ENCODE measurements at places on chromosomes 11 and 22.
A peak's percentile ranks its signal among the peaks of the same experiment; 100 is the strongest.

GRCh38 chr22:42366806-42367581 is 65.2 kb downstream of the NFAM1 start:
- no peak for DNase-seq

GRCh38 chr11:1517117-1518005 is 30.8 kb upstream of the MOB2 start:
- no peak for DNase-seq

- DNase-seq, result no peak
Measured at GRCh38 chr22:26616650-26617049, 1.2 kb downstream of the CRYBB1 start.

GRCh38 chr11:120375076-120375475 is 38.9 kb downstream of the ARHGEF12 start:
- no peak for DNase-seq

- DNase-seq, result no peak
Measured at GRCh38 chr22:27068121-27068520, 410.7 kb downstream of the MIAT start.

DNA sequence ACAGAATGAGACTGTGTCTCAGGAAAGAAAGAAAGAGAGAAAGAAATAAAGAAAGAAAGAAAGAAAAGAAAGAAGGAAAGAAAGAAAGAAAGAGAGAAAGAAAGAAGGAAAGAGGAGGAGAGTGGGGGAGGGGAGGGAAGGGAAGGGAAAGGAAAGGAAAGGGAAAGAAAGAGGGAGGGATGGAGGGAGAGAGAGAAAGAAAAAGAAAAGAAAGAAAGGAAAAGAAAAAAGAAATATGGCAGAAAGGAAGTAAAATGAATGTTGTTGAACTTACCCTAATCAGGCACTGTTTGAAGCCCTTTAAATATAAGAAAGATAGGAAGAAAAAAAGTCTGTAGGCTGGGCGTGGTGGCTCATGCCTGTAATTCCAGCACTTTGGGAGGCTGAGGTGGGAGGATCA is 276.1 kb downstream of the INSC start:
- DNase-seq, result no peak

GRCh38 chr11:92829121-92829520 is 140.3 kb upstream of the MTNR1B start:
- DNase-seq, result no peak

GRCh38 chr11:116334596-116334995 is 438.2 kb downstream of the BUD13 start:
- DNase-seq, result no peak

DNA sequence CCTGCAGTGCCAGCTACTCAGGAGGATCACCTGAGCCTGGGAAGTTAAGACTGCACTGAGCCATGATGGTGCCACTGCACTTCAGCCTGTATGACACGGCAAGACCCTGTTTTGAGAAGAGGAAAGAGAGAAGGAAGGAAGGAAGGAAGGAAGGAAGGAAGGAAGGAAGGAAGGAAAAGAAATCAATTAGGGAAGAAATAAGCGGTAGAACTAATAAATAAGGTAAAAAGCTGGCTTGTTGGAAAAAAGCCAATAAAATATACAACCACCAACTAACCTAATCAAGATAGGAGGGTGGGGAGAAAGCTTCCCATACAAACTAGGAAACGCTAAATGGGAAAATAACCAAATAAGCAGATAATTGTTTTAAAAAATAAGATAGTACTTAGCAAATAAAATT is 12.3 kb downstream of the A4GALT start:
- DNase-seq, result no peak

DNA sequence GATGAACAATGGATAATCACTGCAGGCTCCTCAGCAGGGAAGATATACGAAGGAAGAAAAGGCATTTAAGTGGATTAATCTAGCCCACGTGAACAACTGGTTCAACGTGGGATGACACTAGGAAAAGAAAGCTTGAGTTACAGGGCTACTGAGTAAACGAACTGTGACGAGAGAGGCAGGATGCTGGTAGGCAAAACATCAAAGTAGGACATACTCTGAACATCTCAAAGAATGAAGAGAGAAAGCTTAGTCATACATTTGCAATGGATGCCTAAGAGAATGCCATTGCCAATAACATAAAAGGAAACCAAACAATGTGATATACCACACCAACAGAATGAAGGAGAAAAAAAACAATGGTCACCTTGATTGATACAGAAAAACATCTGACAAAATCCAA is 12.9 kb downstream of the USP28 start:
- no peak for DNase-seq

GRCh38 chr11:14537134-14537599 is 17.0 kb upstream of the PSMA1 start:
- DNase-seq, result peak; percentile 28

DNA sequence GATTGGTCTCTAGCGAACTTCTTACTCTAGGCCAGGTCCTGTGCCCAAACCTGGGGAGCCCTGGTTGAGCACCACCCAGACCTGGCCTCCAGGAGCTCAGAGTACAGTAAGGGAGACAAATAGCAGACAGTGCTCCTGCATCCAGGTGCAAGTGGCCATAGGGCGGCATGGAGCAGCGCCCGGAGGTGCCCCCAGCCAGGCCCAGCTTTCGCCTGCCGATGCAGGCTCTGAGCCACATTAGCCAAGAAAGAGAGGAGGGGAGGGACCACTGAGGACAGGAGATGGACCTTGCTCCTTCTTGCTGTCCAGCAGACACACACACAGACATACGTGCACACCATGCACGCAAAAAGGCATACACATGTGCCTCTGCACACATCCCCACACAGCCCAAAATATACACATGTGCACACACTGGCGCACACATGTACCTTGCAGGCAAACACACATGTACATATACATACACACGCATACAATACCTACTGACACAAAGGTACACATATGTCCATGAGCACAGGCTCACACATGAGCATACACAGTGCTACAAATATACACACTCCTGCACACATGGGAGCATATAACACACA is 68.7 kb upstream of the FGF3 start:
- DNase-seq, result no peak

GRCh38 chr11:33808228-33808828 is 34.0 kb upstream of the FBXO3 start:
- peak; percentile 78 for DNase-seq

- no peak for DNase-seq
Measured at GRCh38 chr11:2132246-2132645, 6.9 kb downstream of the IGF2 start.

- no peak for DNase-seq
Measured at GRCh38 chr11:68954836-68955606, 25.8 kb downstream of the MRGPRD start.

GRCh38 chr11:86369668-86370067 is 5.0 kb upstream of the CCDC81 start:
- DNase-seq, result no peak

GRCh38 chr11:75337195-75337654 is 14.2 kb downstream of the ARRB1 start:
- no peak for DNase-seq

- DNase-seq, result no peak
Measured at GRCh38 chr22:33219648-33220384, 161.6 kb upstream of the SYN3 start.

GRCh38 chr11:43397251-43397650 is 38.5 kb downstream of the TTC17 start:
- no peak for DNase-seq

DNA sequence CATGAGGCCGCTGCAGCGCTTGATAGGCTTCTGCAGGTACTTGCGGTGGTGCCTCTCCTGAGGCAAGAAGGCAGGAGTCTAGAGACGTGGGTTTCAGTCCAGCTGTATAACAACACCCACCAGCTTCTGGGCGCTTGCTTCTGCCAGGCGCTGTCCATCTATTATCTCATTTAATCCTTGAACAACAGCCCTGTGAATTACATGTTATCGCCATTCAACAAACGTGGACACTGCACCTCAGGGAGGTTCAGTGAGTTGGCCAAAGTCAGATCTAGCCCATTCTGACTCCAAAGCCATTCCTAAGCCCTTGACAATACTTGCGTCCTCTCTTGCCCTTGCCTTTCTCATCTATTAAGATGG is 436 bp upstream of the FAM181B start:
- no peak for DNase-seq

GRCh38 chr11:111069066-111069465 is 176.5 kb upstream of the POU2AF2 start:
- no peak for DNase-seq

DNA sequence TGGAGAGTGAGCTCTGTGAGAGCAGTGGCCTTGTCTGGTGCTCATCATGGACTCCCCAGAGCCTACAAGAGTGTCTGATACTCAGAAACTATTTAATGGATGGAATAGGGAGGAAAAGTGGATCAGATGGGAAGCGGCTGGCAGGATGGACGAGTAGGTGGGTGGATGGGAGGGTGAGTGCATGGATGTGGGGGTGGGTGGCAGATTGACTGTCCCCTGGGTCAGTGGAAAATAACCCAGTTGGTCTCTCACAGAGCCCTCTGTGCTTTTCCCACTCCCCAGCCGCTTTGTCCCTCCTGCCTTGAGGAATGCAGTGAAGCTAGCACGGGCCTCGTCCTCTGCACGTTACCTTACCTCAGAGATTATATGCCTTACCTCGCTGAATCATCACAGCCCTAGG is 5.9 kb downstream of the SPI1 start:
- no peak for DNase-seq

- DNase-seq, result no peak
Measured at GRCh38 chr11:79018371-79018849, 422.4 kb downstream of the TENM4 start.

GRCh38 chr22:28711820-28712777 is 29.5 kb downstream of the CHEK2 start:
- no peak for DNase-seq

DNA sequence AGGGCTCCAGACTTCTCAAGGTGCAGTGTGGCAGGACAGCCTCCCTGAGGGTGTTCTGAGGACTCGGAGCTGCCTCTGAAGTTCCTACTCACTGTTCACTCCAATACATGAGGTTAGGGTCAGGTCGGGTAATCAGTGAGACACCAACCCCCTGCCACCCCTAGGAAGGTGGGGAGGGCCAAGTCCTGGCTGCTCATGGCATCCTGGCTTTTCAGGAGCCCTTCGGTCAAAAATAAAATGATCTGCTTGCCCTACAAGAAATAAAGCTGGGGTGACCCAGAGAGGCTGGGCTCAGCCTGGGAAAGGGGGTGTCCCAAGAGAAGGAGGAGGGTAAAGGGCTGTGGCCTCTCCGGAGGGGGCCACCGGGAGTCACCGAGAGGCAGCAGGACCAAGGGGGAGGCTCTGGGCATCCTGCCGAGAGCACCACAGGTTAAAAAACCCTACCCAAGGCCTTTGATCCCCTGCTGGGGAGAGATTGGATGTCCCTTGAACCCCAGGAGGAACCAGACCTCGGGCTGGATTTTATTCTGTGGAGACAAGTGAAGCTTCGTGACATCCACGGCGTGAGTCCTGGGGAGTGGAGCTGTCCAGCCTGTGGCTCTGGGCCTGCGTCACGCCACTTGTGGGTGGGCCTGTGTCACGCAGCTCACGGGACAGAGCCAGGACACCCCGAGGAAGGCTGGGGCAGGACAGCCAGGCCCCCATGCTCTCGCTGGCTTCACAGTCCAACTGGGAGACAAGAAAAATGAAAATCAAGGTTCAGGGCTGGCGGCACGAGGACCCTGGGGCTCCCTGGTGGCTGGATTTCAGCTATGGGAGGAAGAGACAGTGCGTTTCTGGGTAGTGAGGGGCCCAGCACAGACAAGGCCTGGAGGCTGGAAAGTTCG is 102.2 kb upstream of the FGF3 start:
- no peak for DNase-seq

GRCh38 chr11:128548649-128549255 is 38.6 kb downstream of the ETS1 start:
- DNase-seq, result peak; percentile 39

GRCh38 chr11:71310184-71310583 is 57.8 kb upstream of the SHANK2 start:
- DNase-seq, result no peak

- peak; percentile 90 for DNase-seq
Measured at GRCh38 chr11:118907051-118908042, 18.4 kb downstream of the BCL9L start.

GRCh38 chr11:81219661-81220060 is 1514.0 kb downstream of the FAM181B start:
- DNase-seq, result no peak

DNA sequence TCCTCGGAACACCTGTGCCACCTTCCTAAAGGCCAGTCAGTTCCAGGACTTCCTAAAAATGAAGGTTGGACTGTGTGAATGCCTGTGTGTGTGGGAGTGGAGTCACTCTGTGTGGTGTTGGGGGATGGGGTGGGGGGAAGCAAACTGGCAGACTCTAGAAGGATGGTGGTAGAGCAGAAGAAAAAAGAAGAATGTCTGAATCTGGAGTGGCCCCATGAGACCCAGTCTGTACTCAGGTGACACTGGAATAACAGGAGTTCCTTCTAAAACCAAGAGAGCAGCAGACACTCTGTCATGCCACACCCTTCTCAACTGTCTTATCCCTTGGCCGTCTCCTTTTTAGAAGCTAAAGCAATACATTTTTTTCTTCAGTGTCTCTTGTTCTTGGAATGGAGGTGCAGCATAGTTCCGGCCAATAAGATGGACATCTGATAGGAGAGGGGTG is 82.9 kb downstream of the MAML2 start:
- DNase-seq, result no peak

GRCh38 chr22:48459259-48459658 is 1368.4 kb downstream of the BRD1 start:
- DNase-seq, result no peak

DNA sequence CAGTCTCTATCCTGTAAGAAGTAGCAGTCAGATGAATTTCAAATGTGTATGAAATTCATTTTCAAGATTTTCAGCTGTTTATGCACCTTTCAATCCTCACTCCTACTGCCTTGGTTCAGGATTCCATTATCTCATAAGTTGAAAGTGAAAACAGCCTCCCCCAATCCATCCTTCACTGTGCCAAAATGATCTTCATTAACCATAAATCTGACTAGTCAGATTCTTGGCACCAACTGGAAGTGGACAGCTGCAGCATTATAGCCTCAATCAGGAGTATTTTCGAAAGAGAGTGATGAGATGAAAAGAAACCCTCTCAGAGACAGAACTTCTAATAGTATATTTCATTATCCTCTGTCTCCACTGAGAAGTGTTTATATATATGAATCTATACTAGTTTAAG is 365.3 kb upstream of the PDGFD start:
- DNase-seq, result no peak

GRCh38 chr22:44891293-44891747 is 118.5 kb downstream of the PHF21B start:
- no peak for DNase-seq

DNA sequence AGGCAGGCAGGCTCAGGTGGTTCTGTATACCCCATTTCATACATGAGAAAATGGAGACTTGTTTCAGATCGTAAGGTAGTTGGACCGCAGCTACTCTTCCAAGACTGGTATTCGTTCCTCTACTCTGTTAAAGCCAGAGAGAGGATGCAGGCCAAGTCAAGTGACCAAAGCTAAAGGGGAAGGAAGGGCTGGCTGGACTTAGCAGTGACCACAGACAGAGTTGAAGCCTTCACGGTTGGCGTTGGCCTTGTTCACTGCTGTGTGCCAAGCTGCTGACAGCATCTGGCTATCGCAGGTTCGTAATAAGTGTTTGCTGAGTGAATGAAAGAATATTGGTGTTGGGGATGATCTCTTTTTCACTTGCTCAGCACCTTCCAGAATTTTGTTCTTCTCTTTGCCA is 64.2 kb downstream of the PTPRJ start:
- DNase-seq, result no peak

- no peak for DNase-seq
Measured at GRCh38 chr11:22407921-22408320, 69.7 kb downstream of the SLC17A6 start.

Data from stimulated activated naive CD8-positive, alpha-beta T cell treated with anti-CD3 and anti-CD28 coated beads, Interleukin-15, amount 100 ng/mL, for 72 hours (primary cell).